Right lobe of liver (tissue), 6 donors: ENCODE measurements at places on chromosomes 4 and X. TPM values are rescaled to one million over a fixed set of nuclear protein-coding genes. Genes with fewer than 3 reads are reported as not detected.

The CLCN4 gene
- total RNA-seq = 5.5 TPM

The SH3RF1 gene
- 9.1 TPM for total RNA-seq

The ABCG2 gene
- total RNA-seq = 7.7 TPM

GRCh38 chr4:168844353-168845049, 165.6 kb downstream of the CBR4 start:
- no peak for DNase-seq
- no peak overlapping the region for H3K4me3 ChIP-seq
- H3K27ac ChIP-seq = peak overlapping the region; percentile 24
- no peaks in the 10 kb centered on the region for H3K36me3 ChIP-seq

- DNase-seq = no peak
- H3K27ac ChIP-seq = no peak overlapping the region
- no peaks in the 10 kb centered on the region for H3K27me3 ChIP-seq
- no peaks in the 10 kb centered on the region for H3K36me3 ChIP-seq
Measured at GRCh38 chrX:151536571-151536970, 26.9 kb upstream of the PASD1 start.

DNA sequence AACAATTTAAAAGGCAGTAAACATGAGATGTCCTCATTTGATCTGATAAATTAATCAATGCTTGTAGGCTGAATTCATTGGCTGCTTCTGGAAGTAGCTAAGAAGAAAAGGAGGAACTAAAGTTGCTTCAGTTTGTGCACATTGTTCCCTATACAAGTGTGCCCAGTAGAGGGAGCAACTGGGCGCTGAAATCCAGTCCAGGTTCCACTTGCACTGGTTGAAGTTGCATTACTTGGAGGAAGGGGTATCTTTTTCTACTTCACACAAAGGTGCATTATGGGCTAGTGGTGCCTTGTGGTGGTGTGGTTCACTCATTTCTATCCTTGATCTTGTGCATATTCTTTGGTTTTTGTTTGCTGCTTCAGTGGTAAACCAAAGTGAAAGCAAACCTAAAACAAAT, 67.9 kb upstream of the SOX3 start:
- no peaks in the 10 kb centered on the region for H3K4me1 ChIP-seq
- peak; percentile 40 for DNase-seq
- H3K27ac ChIP-seq = no peak overlapping the region
- peaks cover 7% of the 10 kb centered on the region for H3K27me3 ChIP-seq

- no peaks in the 10 kb centered on the region for H3K27me3 ChIP-seq
- peak overlapping the region; percentile 38 for H3K27ac ChIP-seq
- no peaks in the 10 kb centered on the region for H3K36me3 ChIP-seq
- no peaks in the 10 kb centered on the region for H3K4me1 ChIP-seq
Measured at GRCh38 chrX:103919270-103919637, 43.2 kb upstream of the TMSB15B start.

The ETDC gene
- total RNA-seq = not detected

- DNase-seq = no peak
- H3K27me3 ChIP-seq = no peaks in the 10 kb centered on the region
- H3K4me1 ChIP-seq = peaks cover 4% of the 10 kb centered on the region
- no peak overlapping the region for H3K27ac ChIP-seq
- no peak overlapping the region for H3K4me3 ChIP-seq
Measured at GRCh38 chr4:1785592-1785991, 7.5 kb upstream of the FGFR3 start.

GRCh38 chr4:132540268-132540667, 608.8 kb upstream of the PCDH10 start:
- H3K27me3 ChIP-seq = no peaks in the 10 kb centered on the region
- DNase-seq = no peak
- no peaks in the 10 kb centered on the region for H3K4me1 ChIP-seq
- no peaks in the 10 kb centered on the region for H3K36me3 ChIP-seq

The TCP11X2 gene
- not detected for total RNA-seq

DNA sequence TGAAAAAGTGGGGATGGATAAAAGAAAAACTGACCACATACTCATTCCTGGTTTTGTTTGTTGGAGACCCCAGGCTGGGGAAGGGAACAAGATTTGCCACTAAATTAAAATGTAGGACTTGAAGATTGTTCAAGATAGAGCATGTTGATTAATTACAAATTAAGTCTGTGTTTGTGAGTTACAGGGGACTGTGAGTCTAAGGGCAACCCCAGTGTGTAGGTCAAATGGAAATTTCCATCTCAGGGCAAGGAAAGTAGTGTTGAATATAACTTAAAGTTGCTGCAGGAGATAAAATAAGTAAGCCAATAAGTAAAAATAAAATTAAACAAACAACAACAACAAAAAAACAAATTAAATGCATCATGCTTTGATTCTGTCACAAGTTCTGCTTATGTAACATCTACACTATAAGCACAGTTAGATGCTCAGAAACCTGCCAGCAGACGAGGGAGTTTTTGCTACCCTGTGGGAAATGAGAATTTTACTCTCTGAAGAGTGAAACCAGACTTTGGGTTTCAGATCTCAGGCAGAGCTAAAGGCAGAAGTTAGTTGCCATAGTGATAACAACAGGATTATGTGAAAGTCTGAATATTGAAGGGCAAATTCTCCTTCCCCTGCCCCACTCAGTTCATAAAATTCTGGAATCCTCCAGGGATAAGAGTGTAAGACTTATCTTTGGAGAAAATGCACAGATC, 352.3 kb downstream of the GRXCR1 start:
- no peak for DNase-seq
- no peak overlapping the region for H3K4me3 ChIP-seq
- no peak overlapping the region for H3K27ac ChIP-seq
- no peaks in the 10 kb centered on the region for H3K27me3 ChIP-seq

GRCh38 chr4:56976837-56977320, 527 bp downstream of the NOA1 start:
- peak; percentile 76 for DNase-seq
- peak overlapping the region; percentile 98 for H3K4me3 ChIP-seq
- peaks cover 26% of the 10 kb centered on the region for H3K4me1 ChIP-seq
- H3K27ac ChIP-seq = peak overlapping the region; percentile 80
- peaks cover 18% of the 10 kb centered on the region for H3K36me3 ChIP-seq
- no peaks in the 10 kb centered on the region for H3K27me3 ChIP-seq

- no peaks in the 10 kb centered on the region for H3K4me1 ChIP-seq
- H3K36me3 ChIP-seq = no peaks in the 10 kb centered on the region
- H3K4me3 ChIP-seq = no peak overlapping the region
- no peaks in the 10 kb centered on the region for H3K27me3 ChIP-seq
- DNase-seq = no peak
Measured at GRCh38 chrX:41634284-41634683, 54.5 kb upstream of the GPR34 start.

- no peak for DNase-seq
- H3K27me3 ChIP-seq = no peaks in the 10 kb centered on the region
- H3K36me3 ChIP-seq = no peaks in the 10 kb centered on the region
- H3K27ac ChIP-seq = no peak overlapping the region
- H3K4me1 ChIP-seq = peaks cover 35% of the 10 kb centered on the region
- H3K4me3 ChIP-seq = no peak overlapping the region
Measured at GRCh38 chr4:145501051-145501660, 19.5 kb downstream of the SMAD1 start.

The GPC3 gene
- total RNA-seq = 0.56 TPM

The BTC gene
- 0.69 TPM for total RNA-seq

DNA sequence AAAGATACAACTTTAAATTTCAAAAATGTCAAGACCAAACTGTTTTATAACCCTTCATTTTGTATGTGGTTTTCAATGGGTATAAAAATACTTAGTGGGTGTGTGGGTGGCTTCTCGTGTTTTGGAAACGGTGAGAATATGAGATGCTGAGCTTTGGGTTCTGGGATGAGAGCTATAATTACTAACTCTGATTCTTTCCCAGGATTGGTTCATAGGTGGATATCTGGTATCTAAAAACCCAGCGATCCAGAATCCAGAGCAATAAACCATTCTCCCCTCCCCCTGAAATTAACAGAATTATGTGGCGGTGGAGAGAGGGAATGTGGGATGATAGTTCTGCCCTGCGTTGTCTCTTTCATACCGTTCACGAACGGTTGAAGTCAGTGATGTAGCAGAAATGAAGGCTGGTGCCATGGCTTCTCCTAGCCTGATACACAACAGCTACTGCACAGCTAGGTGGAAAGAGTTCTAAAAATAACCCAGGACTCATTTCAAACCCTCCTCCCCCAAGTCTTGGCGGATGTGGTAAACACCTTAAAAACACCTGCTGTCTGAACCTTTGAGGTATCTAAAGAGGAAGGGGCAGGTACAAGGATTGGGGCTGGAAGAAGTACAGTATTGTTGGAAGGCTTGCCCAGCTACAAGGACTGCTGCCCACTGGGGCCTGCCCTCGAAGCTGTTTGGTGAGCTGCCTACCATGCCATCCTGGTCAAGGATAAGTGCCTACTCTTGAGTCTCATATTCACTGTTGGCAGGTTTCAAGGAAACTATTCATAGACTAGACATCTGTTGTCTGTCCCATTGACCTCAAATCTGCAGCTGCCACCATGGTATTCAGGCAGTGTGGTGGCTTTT, 44.5 kb downstream of the SEPTIN11 start:
- no peak overlapping the region for H3K27ac ChIP-seq
- peaks cover 5% of the 10 kb centered on the region for H3K36me3 ChIP-seq
- no peaks in the 10 kb centered on the region for H3K4me1 ChIP-seq
- no peak overlapping the region for H3K4me3 ChIP-seq
- DNase-seq = no peak
- no peaks in the 10 kb centered on the region for H3K27me3 ChIP-seq

The RNF212 gene
- not detected for total RNA-seq

GRCh38 chr4:113820108-113820507, 58.6 kb upstream of the CAMK2D start:
- H3K4me3 ChIP-seq = no peak overlapping the region
- no peaks in the 10 kb centered on the region for H3K36me3 ChIP-seq
- no peaks in the 10 kb centered on the region for H3K27me3 ChIP-seq
- no peaks in the 10 kb centered on the region for H3K4me1 ChIP-seq

DNA sequence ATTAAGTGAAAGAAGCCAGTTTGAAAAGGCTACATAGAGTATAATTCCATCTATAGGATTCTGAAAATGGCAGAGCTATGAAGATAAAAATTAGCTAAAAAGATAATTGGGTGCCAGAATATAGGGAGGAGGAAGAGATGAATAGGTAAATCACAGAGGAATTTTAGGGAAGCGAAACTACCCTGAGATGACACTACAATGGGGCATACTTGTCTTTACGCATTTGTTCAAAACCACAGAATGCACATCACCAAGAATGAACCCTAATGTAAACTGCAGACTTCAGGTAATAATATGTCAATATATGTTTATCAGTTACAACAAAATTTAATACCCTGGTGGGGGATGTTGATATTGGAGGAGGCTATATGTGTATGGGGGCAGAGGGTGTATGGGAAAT, 1342.9 kb downstream of the ADGRL3 start:
- no peaks in the 10 kb centered on the region for H3K4me1 ChIP-seq
- no peaks in the 10 kb centered on the region for H3K27me3 ChIP-seq
- DNase-seq = no peak
- no peaks in the 10 kb centered on the region for H3K36me3 ChIP-seq
- no peak overlapping the region for H3K4me3 ChIP-seq

DNA sequence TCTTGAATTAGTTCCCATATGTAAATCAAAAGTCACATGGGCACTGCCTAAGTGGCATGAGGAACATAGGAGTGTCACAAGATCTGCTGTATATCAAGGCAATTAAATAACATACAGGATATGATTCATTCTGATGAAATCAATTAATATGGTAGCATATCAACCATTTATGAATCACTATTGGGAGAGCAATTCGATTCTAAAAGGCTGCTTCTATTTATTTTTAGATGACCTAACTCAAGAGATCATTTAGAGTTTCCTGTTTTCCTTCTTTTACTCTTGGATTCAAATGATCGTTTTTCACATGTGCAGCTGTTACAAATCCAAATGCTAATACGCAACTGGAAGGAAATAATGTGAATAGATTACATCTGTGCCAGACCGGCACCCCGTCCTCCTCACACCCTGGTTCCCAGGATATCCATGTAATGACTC, 81.9 kb downstream of the HCCS start:
- H3K27me3 ChIP-seq = no peaks in the 10 kb centered on the region
- no peak overlapping the region for H3K4me3 ChIP-seq
- DNase-seq = no peak
- H3K4me1 ChIP-seq = no peaks in the 10 kb centered on the region
- H3K36me3 ChIP-seq = no peaks in the 10 kb centered on the region

DNA sequence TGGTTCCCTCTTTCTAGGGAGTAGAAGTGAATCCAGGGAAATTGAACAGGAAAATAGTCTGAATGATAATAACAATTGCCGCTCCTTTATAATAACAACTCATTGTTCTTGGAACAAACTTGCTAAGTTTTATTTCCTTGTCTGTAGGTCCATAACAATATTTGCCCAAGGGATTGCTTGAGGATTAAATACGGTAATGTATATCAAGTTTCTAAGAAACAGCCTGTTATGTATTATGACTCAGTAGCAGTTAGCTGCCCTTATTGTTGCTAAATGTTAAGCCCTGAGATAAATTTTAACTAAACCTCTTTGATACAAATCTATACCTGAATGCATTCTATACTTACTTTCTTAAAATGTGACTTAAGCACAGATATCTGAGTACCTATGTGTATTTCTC, 215.9 kb upstream of the AADAT start:
- H3K27me3 ChIP-seq = no peaks in the 10 kb centered on the region
- H3K4me3 ChIP-seq = no peak overlapping the region
- no peaks in the 10 kb centered on the region for H3K36me3 ChIP-seq
- H3K27ac ChIP-seq = no peak overlapping the region
- no peaks in the 10 kb centered on the region for H3K4me1 ChIP-seq
- no peak for DNase-seq

DNA sequence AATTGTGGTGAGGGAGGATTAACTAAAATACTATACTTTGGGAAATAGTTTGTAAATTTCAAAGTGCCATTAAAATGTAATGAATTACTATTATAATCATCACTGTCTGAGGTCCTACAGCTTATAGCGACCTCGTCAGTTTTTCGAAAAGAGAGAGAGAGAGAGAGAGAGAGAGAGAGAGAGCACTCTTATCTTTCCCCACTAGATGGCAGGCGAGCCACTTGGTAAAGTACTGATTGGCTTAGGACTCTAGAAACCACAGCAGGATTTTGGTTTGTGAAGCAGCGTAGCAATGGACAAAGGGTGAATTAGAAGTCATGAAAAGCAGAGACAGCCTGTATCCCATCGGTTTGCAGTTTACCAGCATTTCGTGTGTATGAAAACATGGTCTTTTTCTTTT, 52.5 kb downstream of the LINC00632 start:
- H3K36me3 ChIP-seq = no peaks in the 10 kb centered on the region
- no peak overlapping the region for H3K27ac ChIP-seq
- peak; percentile 46 for DNase-seq
- H3K27me3 ChIP-seq = peaks cover 32% of the 10 kb centered on the region
- peaks cover 4% of the 10 kb centered on the region for H3K4me1 ChIP-seq

GRCh38 chr4:170089668-170090351, at the start of gene AADAT:
Gene AADAT (minus strand): TSS chr4:170089956. CDS start chr4:170089690, 266 bp downstream.
- no peaks in the 10 kb centered on the region for H3K4me1 ChIP-seq
- peak within 1 kb of the TSS; percentile 53 for H3K4me3 ChIP-seq
- no peaks in the 10 kb centered on the region for H3K27me3 ChIP-seq

DNA sequence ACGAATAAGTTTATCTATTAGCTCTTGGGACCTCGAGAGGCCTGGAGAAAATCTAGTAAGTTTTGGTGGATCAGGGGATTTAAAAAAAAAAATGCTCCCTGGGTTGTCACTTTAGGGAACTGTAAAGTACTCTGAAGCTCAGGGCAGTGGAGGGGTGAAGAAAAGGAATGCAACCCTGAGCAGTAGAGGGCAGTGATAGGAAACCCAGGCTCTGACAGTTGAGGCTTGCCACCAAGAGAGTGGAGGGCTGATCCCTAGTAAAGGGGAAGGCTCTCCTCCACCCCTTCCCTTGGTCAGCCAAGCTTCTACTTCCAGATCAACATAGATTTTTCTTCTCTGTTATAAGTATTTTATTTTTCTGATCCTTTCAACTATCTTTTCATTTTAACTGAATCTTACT, 73.1 kb downstream of the FBXO8 start:
- no peak for DNase-seq
- H3K27ac ChIP-seq = no peak overlapping the region
- H3K4me3 ChIP-seq = no peak overlapping the region
- no peaks in the 10 kb centered on the region for H3K36me3 ChIP-seq
- peaks cover 3% of the 10 kb centered on the region for H3K4me1 ChIP-seq

The AFM gene
- 129 TPM for total RNA-seq

The SASH3 gene
- 1.7 TPM for total RNA-seq
